CD4-positive, alpha-beta T cell treated with Interleukin-4 for 4 hours (primary cell): ENCODE measurements at places on chromosomes 6 and 20.

GRCh38 chr6:160419488-160419887 lies 71.3 kb downstream of the SLC22A3 start:
- no peak for DNase-seq

- no peak for DNase-seq
Measured at GRCh38 chr20:3727401-3728021, 5.0 kb upstream of the HSPA12B start.

DNA sequence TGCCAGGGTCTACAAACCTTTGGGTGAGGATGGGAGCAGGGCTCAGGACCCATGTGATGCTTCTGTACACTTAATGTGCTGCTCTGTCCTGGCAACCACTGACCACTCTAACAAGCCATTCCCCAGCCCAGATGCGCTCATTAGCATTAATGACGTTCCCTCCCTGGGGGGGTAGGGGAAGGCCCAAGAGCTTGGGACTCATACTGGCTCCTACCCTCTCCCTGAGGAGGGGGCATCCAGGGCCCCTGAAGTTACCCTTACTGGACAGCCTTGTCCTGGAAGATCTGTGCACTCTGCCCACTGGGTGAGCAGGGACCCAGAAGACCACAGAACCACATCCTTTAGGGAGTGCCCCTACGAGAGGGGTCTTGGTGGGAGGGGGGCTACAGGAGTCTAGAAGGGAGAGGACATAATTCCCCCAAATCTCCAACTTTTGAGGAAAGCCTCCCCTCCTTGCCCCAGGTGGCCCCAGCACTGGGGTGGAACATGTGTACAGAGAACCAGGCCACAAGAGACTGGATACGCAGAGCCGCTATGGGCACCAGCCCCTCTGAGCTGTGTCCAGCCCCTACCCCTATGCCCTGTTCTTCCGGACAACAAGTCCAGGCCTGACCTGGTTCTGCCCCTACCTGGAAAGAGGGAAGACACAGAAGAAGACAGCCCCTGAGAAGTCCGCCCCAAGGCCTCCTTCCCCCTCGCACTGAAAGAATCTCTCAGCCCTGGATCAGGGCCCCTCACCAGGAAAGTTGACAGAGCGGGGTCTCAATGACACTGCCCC lies 1.4 kb downstream of the TEAD3 start:
- no peak for DNase-seq

DNA sequence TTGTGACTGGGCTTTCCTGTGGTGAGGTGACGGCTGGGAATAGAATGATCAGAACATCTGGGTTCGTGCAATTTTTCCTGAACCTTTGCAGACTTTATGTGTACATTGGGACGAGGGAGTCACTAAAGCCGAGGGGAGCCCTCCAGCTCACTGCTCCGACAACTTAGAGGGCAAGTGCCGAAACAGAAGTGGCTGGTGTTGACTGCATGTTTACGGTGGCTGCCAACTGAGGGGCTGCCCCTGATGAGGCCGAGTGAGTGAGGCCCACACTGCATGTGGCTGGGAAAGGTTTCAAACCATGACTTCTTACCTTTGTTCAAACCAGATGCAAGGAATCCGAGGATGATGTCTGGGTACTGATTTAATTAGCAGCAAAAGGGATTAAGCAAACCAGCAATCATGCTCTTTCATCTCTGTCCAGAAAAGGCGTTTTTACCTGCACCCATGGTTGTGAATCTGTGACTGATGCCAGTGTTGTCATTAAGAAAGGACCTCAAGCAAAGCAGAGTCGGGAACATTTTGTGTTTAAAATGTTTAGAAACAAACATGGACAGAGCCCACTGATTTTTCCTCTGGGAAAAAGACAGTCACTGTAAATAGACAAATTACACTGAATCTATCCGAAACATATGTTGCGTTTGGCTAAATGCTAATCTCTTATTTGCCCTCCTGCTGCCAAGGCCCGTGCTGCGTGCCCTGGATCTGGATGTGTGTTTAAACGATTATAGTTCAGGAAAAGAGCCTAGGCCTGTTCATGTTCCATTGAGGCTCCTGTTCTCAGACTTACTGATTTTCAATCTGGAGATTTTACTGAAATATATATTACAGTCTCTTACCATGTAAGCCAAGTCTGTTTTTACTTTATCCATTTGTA lies 105.1 kb downstream of the UST start:
- DNase-seq = no peak

GRCh38 chr6:149128489-149129145 lies 188.9 kb upstream of the TAB2 start:
- DNase-seq = peak; percentile 62

- DNase-seq = no peak
Measured at GRCh38 chr20:33162313-33162712, 5.6 kb upstream of the BPIFA2 start.

DNA sequence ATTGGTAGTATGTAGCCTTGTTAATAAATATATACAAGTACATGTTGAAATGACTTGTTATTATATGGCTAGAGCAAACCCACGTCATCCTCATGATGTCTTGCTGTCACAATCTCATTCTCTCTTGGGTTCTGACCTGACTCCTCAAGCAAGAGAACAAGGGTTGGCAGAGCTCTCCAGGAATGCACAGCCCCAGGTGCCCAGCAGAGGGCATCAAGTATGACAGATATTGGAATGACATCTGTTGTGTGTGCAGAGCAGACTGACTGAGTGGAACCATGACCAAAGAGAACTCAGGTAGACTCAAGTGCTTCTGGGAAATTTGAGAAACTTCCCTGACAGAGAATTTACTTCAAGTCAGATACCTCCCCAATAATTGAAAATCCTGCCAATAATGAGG lies 90.6 kb downstream of the PAX1 start:
- DNase-seq = no peak

- DNase-seq = no peak
Measured at GRCh38 chr6:16925461-16925860, 164.2 kb upstream of the ATXN1 start.

DNA sequence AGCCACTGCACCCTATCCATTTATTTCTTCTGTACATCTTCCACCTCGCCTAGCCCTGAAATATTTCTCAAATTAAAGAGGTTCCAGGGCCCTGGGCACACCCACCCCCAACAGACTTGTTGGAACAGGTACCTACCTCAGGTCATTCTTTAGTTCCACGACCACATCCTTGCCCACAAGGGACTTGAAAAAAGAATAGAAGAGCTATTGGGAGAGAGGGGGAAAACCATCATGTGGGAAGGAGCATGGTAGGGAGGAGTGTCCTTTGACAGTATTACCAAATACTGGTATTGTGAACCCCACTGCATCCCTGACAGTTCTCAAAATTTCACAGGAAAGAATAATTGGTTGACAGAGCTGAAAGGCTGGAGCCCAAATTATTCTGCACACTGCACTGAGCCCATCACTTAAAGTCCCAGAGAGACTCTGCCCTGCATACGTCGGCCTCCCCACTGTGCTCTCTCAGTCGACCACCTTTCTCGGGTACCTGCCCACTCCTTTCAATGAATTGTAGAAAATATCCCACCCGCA lies 762 bp downstream of the LSM2 start:
- DNase-seq = no peak

DNA sequence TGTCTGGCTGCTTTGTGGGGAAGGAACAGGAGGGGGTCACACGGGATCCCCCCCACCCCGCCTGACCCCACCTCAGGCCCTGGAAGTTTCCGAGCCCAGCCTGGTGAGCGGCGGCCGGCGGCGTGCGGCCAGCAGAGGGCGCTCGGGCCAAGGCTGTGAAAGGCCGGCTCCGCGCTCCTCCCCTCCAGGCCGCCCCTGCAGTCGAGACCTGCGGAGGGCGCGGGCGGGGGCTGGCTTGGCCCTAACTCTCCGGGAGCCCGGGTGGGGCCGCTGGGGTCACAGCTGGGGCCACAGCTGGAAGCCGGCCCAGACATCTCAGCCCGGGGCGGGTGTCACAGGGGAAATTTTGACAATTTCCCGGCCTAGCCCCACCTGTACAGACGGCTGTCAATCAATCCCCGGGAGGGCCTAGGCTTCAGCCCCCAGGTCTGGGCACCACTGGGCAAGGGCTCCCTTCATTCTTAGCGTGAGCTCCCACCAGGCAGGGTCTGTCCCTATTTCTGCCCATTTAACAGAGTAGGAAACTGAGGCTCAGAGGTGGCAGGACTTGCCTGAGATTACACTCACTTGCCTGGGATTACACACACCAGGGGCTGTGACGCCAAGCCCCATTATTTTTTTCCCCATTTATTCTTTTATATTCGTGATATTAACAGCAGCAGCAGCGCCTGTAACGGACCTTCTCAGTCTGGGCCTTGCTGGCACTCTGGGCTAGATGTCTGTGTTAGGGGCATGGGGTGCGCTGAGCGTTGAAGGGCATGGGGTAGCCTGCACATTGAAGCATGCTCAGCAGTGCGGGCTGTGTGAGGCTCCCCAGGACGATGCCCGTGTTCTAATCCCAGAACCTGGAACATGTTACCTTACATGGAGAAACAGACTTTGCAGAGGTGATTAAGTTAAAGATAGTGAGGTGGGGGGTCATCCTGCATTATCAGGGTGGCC lies 23.0 kb downstream of the ZBP1 start:
- peak; percentile 52 for DNase-seq

DNA sequence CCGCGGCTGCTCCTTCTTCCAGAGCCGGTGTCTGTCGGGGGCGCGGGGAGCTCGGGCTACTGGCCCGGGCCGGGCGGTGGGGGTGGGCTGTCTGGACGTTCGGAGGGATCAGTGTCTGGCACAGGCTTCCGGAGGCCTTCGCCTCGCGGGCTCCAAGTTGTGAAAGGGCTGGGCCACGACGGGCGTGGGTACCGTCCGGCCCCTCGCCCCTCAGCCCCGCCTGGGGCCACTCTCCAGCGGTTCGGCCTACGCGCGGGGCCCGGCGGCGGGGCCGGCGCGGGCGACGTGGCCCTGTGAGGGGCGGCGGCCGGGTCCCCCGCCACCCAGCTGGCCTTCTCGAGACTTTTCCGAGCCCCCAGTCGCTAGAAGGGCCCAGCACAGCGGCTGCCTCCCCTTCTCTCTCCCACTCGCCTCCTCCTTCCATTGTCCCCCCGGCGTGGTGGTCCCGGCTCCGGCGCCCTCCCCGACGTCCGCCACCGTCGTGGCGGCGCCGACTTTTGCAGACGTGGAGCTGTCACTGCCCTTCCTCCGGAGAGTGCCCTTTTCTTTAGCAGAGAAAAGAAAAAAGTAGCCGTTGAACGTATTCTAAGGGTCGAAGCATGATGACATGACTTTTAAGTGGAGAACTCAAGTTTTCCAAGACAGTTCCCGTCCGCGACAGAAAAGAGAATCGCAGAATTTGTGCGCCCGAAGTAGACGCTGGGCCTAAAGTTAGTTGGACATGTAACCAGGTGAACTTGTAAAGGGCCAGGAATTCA lies 571 bp downstream of the ITCH start:
- no peak for DNase-seq

- no peak for DNase-seq
Measured at GRCh38 chr6:116397914-116398313, 27.2 kb downstream of the DSE start.

DNA sequence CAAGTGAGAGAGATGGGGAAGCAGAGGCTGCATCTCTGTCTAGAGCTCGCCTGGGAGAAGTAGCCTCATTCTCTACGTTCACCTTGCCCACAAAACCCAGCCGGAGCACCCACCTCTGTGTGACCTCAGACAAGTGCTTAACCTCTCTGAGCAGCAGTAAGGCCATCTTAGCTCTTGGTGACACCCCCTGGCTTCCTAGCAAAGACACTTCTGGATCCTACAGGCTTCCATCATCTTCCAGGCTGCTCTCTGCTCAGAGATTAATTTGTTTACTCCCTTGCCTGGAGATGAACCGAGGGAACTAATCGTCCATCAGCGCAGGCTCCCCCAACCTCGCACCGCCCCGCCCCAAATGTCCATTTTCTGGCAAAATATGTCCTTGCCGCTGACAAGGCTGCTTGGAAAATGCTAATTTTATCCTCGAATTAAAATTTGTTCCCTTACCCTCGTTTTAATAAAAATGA lies 24.0 kb upstream of the CTNNBL1 start:
- no peak for DNase-seq

DNA sequence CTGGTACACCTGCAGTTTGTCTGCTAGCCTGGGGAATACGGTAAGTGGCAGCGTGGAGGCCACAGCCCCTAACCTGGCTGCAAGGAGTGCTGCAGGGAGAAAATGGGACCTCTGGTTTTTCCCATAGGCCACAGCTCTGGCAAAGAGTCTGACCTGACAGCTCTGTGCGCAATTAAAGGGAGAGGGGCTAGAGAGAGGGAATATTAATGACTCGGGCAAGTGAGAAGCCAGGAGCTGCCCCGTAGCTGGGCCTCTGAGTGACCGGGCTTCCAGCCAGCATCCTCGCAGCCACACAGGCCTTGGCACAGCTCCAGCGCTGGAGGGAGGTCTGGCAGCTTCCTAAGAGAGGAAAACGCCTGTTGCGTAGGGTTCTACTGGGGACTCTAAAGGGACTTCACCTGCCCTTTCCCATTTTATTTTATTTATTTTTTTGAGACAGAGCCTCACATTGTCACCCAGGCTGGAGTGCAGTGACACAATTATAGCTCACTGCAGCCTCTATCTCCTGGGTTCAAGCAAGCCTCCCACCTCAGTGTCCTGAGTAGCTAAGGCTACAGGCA lies 18.2 kb upstream of the OCSTAMP start:
- DNase-seq = no peak

DNA sequence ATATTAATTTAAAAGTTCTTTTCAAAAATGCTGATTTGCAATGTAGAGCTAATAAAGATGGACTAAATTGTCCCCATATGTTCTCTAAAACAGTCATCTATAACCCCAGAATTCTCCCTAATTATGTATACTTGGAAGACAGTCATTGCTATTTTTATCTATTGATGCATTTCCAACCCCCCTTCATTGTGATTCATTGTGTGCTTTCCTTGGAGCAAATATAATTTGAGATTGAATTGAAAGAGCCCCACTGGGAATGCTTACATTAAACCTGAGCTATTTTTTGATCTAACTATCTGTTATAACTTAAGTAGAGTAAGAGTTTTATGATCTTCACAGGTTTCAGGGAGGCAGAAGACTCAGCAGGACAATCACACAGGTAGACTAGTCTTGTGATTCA lies 73.7 kb upstream of the PTCHD4 start:
- DNase-seq = no peak

- peak; percentile 71 for DNase-seq
Measured at GRCh38 chr6:17156112-17156921, 54.5 kb downstream of the STMND1 start.

DNA sequence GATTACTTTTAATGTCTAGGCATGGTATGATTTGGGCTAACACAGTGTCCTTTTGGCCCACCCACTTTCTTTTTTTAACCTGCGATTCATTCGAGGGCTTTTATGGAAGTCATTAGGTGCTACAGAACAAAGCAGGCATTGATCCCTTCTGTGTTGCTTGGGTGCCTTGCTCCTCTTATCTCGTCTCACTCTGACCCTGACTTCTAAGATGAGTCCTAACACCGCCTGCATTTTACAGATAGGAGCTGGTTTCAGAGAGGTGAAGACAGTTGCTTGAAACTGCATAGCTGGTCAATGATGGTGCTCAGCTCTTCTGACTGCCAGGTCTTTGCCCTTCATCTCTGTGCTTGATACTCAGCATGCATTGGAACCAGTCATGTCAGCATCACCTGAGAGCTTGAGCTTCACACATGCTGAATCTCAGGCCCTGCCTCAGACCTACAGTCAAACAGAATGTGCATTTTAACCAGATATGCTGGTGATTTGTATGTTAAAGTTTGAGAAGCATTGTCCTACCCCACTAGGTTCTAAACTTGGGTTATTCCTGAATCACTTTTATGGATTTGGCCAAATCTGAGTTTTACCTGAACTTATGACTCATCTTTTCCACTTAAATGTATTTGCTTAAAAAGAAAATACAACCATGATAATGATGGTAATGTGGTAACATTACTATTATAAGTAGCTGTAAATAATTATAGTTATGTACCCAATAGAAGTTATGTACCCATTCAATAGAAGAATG lies 142.3 kb downstream of the PLCB4 start:
- DNase-seq = no peak
